ENCODE measurements at places on chromosomes 12 and 14.

- no peak for DNase-seq
These were observed 4.5 kb upstream of the MIA2 start for GRCh38 chr14:39229222-39229543.

GRCh38 chr12:39620659-39621658 is 1.4 kb upstream of the ABCD2 start:
- peak; percentile 49 for DNase-seq

GRCh38 chr12:8455727-8456360 is at the start of gene CLEC6A:
CLEC6A (plus strand) TSS chr12:8455962; CDS start chr12:8456112, 150 bp downstream.
- DNase-seq = no peak

GRCh38 chr14:64928239-64929013 is 14.1 kb downstream of the GPX2 start:
- DNase-seq = no peak

DNA sequence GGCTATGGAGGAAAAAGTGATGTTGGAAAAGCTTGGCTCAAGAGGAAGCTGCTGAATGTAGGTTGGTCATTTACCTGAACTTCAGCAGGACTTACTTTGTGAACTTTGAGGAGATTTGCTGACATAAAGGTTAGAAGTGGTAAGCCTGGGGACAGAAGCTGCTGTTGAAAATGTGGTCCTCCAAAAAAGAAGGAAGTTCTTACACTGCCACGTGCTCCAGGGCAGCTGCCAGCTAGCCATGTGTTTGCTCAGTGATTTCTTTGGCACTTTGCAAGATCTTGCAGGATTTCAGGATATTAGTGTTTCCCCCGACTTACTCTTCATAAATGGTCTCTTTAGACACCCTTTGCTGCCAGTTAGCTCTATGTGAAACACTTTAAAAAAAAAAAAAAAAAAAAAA is 14.8 kb upstream of the DYRK2 start:
- DNase-seq = no peak

DNA sequence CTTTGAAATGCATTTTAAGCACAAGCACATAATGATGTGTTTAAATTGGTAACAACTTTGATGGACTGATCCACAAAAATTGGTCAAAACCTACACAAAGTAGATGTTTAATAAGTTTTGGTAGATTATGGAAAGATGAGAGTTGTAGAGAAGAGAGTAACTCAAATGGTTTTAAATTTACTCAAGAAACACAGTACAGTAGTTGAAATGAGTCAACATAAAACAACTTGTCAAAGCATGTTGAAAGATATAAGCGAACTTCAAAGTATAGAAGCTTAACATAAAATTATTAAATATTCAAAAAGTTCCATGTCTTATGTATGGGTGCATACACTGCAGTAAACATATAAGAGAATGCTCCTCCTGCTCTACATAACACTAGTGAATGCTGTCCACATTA is 49.4 kb downstream of the KITLG start:
- DNase-seq = no peak

DNA sequence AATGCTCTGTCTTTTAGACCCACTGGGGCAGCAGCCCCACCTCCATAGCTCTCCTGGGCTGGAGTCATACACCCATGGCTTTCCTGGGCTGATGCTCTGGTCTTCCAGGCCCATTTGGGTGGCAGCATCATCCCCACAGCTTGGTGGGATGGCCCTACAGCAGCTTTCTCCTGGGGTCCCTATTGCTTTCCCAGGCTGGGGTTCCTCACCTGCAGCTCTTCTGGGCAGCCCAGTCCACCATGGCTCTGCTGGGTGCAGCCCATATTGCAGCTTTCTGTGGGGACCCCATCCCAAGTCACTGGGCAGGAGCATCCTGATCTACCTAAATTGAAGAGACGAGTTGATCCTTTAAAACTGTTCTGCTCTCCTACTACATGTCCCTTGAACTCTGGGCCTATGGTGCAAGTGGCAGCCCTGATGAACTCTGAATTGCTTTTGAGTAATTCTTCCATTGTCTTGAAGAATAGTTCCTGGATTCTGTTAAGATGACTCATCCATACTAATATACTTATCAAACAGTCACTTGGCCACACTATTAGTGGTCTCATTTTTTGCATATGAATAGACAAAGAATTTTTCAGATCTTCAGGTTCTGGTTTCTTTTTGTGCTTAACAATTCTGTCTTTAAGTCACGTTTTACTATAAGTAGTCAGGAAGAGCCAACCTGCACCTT is 390.1 kb downstream of the DPF3 start:
- DNase-seq = no peak

DNA sequence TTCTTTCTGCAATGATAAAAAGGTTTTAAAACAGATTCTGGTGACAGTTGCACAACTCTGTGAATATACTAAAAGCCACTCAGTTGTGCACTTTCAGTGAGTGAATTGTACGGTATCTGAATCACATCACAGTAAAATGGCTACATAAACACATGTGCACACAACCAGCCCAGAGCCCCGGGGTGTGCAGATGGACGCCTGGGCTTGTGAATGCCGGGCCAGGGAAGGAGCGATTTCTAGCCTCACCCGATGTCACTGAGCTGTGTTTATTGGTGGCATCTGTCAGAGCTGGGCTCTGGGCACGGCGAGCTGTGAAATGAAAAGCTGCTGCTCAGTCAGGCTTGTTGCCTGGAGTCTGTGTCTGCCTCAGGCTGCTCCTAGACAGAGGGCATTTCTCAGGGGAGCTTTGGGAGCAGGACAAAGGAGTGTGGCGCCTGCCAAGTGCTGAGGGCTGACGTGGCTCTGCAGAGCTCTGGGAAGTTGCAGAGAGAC is 25.9 kb downstream of the RHOF start:
- no peak for DNase-seq

- DNase-seq = no peak
These were observed 293.6 kb downstream of the RMST start for GRCh38 chr12:97756066-97756666.

DNA sequence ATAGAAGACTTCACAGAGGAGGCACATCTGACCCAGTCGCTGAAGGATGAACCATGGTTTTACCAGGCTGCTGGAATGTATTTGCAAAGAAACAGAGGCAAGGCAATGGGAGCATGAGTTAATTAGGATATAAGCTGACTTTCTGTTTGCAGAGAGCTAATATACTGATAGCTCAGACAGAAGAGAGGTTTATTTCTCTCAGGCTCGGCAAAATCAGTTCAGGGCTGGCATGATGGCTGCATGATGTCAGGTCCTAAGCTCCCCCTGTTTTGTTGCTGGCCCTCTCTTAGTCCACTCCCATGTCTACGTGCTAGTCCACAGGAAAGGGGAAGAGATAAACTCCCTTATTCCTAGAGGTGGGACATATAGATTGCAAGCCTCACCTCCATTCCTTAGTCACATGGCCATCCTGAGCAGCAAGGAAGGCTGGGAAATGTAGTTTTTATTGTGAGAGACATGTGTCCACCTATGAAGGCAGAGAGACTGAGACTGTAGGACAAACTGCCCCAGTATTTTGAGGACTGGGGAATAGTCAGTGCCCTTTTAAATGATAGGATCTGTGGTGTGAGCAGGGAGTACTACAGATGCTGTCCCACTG is 224.5 kb downstream of the VRK1 start:
- DNase-seq = peak; percentile 23

DNA sequence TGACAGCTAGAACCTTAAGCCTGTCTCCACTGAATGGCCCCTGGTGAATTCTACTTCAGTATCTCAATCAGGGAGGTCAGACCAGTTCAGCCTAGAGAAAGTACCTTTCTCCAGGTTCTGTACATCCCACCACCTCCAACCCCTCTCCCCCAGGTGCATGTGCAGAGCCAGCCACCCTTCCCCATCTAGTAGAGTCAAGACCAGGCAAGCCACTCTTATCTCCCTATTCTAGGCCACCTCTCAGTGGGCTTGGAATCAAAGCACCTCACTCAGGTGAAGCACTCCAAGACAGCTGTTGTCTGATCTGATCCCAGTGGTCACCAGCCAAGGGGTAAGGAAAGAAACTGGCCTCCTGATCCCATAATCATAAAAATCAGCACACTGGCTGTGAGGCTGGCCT is 340.9 kb downstream of the BCL11B start:
- no peak for DNase-seq

DNA sequence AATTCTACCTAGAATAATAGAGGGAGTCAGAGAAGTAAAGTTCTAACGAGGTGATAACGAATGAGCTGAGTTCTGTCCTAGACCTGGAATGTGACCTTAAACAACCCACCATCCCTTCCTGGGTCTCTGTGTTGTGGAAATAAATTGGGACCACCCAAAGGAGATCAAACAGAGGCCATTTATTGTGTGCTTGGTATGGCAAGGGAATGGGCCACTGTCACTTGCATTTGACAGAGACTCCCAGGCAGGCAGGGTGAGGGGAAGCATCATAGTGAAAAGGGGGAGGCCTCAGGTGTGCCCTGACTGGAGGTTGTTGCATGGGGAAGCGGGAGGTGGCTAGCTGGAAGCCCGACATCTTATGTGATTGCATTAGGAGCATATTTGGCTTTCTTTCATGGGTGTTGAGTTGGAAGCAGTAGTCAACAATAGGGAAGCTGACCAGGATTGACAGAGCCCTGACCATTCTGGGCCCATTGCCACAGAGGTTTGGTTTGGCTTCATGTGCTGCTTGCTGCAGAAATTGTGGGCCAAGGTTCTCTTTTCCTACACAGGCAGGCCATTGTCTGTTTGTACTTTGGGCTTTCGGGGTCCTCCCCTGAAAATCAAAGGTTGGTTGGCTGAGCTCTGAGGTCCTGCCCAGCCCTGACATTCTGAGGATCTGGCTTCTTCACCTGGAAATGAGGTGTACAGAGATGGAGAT is 17.6 kb upstream of the FAM181A start:
- DNase-seq = no peak

DNA sequence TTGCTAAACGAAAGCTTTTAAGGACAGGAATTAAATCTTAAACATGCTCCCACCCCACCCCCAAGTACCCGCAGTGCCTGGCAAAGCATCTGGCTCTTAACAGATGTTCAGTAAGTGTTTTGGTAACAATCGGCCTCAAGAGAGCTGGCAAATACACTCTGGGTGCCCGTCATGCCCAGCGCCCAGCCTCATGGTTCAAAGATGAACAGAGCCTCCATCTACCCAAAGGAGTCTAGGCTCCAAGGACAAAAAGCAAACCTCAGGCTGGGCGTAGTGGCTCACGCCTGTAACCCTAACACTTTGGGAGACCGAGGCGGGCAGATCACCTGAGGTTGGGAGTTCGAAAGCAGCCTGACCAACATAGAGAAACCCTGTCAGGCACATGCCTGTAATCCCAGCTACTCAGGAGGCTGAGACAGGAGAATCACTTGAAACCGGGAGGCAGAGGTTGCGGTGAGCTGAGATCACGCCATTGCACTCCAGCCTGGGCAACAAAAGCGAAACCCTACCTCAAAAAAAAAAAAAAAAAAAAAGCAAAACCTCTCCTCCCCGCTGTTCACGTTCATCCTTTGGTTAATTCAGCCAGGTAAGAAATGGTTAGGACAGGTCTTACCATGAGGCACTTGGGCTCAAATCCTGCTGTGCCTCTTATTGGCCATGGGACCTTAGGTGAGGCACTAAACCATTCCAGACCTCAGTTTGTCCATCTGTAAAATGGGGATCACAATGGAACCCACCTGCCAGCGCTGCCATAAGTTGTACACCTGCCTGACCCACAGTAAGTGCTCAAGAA is 151.3 kb downstream of the BCL11B start:
- no peak for DNase-seq

- DNase-seq = peak; percentile 11
These were observed 67.1 kb downstream of the CPNE8 start for GRCh38 chr12:38838056-38838850.

- DNase-seq = no peak
These were observed 700 bp downstream of the CNIH1 start for GRCh38 chr14:54440476-54440872.

GRCh38 chr12:72839696-72840095 is 567.5 kb downstream of the TRHDE start:
- no peak for DNase-seq

DNA sequence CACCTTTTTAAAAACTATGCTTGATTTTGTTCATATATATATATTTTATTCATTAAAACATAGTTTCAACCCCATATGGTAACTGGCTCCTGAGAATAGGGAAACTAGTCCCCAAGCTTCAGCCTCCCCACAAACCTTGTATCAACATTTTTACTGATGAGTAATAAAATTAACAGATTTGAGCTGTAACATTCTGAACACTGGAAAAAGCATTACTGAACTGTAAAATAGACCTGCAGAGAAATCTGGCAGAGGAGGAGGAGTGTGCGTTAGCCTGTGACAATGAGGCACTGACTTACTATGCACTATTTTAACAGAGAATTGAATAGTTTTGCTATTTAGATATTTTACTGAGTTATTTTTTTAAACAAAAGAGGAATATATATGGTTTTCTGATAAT is 43.1 kb downstream of the FRS2 start:
- no peak for DNase-seq

GRCh38 chr12:27424631-27425230 is 21.8 kb upstream of the SMCO2 start:
- DNase-seq = peak; percentile 89

GRCh38 chr12:31368666-31369361 is 42.9 kb upstream of the SINHCAF start:
- DNase-seq = peak; percentile 62

GRCh38 chr12:109020146-109020795 is 597 bp downstream of the SVOP start:
- peak; percentile 47 for DNase-seq

- no peak for DNase-seq
These were observed 3.7 kb upstream of the HOXC12 start for GRCh38 chr12:53950789-53951576.

DNA sequence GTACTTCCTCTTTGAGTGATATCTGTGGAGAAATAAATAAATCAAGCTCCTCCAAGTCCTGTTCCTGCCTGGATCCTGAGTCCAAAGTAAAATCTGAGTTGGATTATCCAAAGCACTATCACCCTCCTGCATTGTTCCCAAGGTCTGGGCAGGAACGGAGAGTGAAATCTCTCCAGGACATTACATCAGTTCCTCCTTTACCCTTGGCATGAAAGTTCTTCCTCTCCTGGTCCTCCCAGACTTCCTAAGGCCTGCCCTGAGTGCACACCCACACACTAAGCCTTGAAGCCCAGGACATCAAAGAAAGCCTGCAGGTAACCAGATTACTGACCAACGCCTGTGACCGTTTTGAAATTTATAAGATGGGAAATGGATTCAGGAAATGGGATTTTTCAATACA is 206.8 kb upstream of the BCL2L14 start:
- DNase-seq = no peak

DNA sequence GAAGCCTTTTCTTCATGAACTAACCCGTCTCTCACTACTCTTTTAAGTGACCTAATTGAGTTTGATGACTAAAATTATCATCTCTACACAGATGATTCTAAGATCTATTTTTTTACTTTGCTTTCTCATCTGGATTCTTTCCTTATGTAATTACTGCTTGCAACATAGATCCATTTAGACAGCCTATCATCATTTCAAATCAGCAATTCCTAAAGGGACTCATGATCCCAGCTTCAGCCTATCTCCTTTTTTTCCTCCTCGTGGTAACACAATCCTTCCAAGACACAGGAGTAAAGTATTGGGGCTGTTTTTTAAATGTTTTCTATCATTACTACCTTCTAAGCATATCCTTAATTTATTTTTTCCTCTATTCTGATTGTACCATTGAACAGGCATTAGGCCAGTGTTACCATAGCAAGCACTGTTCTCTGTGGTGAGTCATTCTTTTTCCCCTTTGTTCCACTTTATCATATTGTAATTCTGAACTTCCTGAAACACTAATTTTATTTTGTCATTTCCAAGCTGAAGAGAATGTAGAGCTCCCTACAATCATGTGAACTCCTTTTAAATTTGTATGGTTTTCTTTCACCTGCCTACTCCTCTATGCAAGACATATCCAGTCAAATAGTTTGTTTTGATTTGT is 190.4 kb upstream of the FAR2 start:
- no peak for DNase-seq

GRCh38 chr12:45675534-45675933 is 54.0 kb upstream of the ARID2 start:
- no peak for DNase-seq

Data from DMS53 (cell line).